ENCODE measurements at places on chromosomes 12 and 14.

GRCh38 chr12:107228076-107228475 is 134.7 kb upstream of the CRY1 start:
- DNase-seq = no peak

DNA sequence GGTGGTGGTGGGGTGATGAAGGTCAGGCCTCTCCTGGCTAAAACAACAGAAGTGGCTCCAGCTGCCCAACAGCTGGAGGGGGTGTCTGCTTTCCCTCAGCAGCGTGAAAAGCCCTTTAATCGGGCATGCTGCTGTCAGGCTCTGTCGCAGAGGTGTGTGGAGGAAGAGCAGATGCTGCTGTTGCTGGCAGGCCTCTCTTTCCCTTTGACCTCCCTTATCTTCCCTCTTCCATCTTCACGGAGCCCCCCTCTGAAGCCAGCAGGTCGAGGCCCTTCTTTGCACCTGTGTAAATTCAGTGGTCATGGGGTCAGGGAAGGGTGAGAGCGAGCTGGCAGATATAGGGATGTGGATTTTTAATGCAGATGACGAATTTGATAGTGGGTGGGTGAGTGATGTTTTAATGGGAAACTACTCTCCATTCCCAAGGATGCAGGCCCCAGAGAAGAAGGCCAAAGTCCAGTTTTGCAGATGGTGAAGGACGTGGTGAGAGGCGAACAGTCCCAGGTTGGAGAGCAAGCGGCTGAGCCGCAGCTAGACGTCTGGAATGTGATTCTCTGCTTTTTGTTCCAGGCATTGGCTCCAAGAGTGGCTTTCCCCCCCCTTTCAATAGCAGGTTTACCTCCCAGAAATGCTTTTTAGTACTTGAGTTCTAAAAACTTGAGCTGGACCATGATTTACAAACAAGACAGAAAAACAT is 64.0 kb downstream of the SMOC1 start:
- DNase-seq = no peak

GRCh38 chr12:62749586-62749985 is 185.4 kb downstream of the PPM1H start:
- no peak for DNase-seq

- no peak for DNase-seq
Measured at GRCh38 chr14:51035611-51036192, 59.2 kb downstream of the TRIM9 start.

DNA sequence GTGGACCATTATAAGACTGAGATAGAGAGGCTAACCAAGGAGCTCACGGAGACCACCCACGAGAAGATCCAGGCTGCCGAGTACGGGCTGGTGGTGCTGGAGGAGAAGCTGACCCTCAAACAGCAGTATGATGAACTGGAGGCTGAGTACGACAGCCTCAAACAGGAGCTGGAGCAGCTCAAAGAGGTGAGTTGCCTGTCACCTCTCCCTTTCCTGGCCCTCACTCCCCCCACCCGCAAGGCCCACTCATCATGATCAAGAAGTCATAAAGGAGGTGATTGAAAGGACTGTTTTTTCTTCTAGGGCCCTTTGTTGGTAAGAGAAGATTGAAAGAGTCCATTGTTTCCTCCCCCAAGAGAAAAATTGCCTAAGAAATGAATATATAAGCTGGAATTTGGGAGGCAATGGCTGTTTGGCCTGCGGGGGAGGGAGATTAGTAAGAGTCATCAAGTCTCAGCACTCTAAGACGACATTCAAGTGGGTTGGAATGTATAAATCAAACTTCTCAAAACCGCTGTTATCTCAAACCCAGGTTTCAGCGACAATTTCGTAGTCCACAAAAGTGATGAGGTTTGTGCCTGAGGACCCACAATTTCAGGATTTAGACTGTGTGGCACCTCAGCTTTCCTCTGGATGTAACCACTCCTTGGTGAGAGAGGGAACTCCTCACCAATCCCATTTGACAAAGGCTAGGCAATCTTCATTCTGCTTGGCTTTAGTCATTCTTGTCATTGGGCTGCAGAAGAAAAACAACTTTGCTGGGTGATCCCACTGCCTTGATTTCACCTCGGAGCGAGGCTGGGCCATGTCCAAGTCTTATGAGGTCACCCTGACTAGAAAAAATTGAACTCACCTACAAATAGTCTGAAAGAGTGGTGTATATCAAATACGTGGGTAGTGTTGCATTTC is 966 bp downstream of the BICD1 start:
- DNase-seq = no peak

Measured in left renal pelvis (tissue), 4 donors.